T-helper 2 cell treated with Interferon-gamma antibody and Interleukin-4, amounts not matched to agents 5 μg/mL and 100 μg/mL, for 36 hours (primary cell): ENCODE measurements at places on chromosomes 2 and 18.

- DNase-seq = peak; percentile 83
Observed at GRCh38 chr2:191115391-191115790, 35.4 kb downstream of the STAT4 start.

DNA sequence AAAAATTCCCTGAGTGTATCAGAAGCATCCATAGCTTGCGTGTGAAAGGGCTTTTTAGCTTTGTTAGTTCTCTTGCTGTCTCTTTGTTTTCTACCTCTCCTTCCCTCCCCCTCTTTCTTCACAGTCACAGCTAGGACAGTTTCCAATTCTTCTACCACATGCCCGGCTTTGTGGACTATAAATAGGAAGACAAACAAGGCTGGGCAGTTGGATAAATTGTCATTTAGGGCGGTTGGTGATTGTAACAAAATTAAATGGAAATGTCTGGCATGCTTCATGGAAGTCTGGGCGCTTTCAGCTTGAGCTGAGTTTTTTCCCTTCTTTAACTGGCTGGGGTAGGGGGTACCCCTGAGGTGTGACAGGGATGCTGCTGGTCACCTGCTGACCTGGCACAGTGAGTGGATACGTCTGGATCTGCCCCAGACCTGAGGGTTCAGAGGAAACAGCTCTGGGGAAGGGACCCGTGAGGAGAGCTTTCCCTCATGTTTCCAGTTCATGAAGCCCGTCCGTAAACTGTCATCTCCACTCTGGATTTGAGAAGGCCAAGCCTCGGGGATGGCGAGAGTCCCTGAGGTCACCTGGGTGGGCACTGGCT, 29.0 kb upstream of the GIGYF2 start:
- DNase-seq = no peak

GRCh38 chr18:59990121-59990823, 90.5 kb downstream of the PMAIP1 start:
- no peak for DNase-seq

GRCh38 chr2:8352296-8352695, 329.6 kb upstream of the ID2 start:
- DNase-seq = no peak

DNA sequence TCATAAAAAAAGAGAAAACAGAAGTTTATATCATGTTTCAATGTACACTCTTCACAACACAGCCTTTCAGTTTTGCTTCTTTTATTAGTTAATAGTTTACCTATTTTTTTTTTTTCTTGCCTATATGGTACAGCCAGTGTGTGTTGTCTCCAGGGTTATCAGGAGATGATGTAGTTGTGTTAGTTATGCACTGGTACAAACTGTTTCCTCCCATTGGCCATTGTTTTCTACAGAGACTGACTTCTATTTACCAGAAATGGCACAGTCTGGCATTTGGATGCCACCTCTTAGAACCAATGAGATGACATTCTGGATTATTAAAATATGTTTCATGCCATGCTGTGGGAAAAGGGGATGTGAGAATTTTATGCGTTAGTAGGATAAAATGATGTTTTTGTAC, 339.4 kb downstream of the PLCL1 start:
- DNase-seq = no peak

- DNase-seq = no peak
Observed at GRCh38 chr2:165467921-165468320, 1.6 kb upstream of the CSRNP3 start.

DNA sequence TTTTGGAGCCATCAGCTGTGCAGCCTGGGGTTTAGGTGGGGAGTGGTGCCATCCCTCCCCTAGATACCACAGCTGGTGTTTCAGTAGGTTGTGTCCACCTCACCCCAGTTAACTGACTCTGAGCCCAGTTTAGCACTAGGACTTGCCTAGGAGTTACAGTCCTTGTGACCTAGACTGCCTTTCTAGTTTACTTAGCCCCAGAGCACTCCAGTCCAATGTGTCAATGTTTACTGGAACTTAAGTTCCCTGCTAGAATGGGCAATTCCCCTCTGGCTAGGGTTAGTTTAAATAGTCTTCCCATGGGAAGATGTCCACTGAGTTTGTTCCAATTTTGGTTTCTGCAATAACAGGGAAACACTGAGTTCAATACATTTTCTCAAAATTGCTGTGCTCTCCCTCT, 909.2 kb downstream of the CCDC85A start:
- no peak for DNase-seq

- DNase-seq = no peak
Observed at GRCh38 chr2:205695460-205695991, 13.2 kb downstream of the NRP2 start.

GRCh38 chr2:81734981-81735380, 1430.4 kb upstream of the LRRTM1 start:
- DNase-seq = no peak

DNA sequence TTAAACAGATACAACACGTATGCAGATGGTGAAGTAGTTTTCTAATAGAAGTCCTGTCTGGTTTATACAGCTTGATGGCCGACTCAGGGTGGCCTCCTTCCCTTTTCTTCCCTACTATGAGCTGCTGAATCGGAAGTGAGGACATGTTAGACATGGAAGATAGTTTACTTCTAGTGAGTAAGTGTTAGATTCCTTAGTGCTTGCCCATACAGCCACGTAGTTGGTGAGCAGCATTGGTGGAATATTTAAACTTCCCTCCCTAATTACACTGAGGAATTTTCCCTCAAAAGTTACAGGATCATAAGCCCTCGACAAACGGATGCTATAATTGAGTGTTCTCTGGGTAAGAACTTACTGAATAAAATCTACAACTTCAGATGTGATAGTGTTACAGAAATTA, 52.1 kb downstream of the RHBDD1 start:
- no peak for DNase-seq
